Fibroblast of gingiva (primary cell): ENCODE measurements at places on chromosomes 16 and 17.

DNA sequence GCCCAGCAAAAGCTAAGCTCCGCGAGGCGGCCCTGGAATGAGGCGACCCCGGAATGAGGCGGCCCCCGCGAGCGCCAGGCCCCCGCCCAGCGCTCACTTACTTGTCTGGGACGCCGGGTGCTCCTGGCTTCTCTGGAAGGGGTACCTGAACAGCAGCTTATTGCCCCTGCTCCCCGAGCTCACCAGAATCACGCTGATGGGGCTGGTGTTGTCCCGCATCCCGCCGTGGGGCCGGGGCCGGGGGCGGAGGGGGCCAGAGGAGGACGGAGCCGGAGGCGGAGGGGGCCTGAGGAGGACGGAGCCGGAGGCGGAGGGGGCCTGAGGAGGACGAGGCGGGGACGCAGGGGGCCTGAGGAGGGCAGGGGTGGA, 440 bp downstream of the NPRL3 start:
- DNase-seq, result no peak

DNA sequence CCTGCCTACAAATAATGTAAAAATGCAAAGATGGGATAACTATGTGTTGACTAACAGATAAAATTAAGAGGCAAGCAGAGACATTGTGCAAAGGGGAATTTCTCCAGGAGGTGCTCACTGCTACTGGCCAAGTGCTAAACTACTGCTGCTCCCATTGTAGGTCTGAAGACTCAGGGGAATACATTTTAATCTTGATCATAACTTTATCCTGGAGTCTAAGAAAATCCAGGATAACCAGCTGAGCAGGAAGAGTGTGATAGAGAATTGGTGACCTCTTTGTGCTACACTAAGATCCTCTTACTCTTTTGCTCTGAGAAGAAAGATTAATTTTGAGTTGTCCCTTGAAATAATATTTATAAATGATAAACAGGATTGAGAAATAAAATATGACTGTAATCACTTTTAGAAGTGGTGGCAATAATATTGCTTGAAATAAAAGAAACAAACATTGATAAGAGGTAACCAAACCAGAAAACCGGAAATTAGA, 5.9 kb downstream of the RNF43 start:
- no peak for DNase-seq

DNA sequence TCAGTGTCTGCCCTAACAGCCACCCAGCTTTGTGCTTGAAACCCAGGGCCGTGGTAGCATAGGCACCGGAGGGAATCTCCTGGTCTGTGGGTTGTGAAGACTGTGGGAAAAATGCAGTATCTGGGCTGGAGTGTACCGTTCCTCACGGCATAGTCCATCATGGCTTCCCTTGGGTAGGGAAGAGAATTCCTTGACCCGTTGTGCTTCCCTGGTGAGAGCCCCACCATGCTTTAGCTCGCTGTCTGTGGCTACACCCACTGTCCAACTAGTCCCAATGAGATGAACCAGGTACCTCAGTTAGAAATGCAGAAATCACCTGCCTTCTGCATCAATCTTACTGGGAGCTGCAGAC, 67.3 kb downstream of the ATF7IP2 start:
- no peak for DNase-seq

- DNase-seq, result no peak
Observed at GRCh38 chr17:45013021-45013997, 38.1 kb downstream of the DCAKD start.

DNA sequence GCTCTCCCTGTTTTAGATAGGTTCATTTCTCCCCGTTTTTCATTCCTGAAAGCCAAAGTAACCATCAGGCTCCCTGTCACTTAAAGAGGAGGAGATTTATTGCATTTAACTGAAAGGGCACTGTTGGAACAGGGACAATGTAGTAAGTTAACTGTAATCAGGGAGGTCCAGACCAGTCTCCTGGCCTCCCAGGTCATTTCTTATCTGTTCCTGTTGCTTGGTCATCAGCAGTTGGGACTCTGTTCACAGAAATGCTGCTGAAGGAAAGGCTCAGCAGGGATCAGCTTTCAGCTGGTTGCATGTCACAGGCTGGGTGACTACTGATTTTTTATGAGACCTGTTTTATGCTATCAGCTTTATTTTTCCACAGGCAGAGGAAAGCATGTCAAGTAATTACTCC, 622.6 kb upstream of the GOT2 start:
- no peak for DNase-seq

- no peak for DNase-seq
Observed at GRCh38 chr16:73016488-73016830, 31.5 kb downstream of the ZFHX3 start.

DNA sequence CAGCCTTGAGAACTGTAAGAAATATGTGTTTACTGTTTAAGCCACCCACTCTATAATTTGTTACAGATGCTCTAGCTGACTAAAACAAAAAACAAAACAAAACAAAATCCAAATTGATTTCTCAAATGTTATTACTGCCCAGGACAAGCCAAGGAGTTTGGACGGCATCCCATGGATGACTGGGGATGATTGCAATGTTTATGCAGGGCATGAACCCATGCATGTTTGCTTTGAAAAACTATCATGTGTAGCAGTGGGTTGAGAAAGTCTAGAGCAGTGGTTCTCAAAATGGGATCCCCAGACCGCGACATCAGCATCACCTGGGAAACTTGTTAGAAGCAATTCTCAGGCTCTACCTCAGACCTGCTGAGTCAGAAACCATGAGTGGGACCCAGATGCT, 223.2 kb upstream of the PSMD7 start:
- peak; percentile 86 for DNase-seq

DNA sequence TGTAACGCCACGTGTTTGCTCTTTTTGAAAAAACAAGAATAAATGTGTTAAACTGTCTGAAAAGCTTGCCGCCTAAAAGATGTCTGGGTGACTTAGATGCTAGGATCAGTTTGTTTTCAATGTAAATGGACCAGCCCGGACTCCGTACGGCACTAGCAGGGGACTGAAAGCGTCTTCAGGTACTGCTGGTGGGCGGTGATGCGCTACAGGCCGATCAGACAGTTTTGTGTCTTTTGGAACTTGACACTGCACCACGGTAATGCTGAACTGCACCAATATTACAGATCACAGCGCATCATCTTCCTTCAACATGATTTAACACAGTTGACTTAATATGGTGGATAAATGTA, 727 bp upstream of the MBTPS1 start:
- DNase-seq, result no peak

DNA sequence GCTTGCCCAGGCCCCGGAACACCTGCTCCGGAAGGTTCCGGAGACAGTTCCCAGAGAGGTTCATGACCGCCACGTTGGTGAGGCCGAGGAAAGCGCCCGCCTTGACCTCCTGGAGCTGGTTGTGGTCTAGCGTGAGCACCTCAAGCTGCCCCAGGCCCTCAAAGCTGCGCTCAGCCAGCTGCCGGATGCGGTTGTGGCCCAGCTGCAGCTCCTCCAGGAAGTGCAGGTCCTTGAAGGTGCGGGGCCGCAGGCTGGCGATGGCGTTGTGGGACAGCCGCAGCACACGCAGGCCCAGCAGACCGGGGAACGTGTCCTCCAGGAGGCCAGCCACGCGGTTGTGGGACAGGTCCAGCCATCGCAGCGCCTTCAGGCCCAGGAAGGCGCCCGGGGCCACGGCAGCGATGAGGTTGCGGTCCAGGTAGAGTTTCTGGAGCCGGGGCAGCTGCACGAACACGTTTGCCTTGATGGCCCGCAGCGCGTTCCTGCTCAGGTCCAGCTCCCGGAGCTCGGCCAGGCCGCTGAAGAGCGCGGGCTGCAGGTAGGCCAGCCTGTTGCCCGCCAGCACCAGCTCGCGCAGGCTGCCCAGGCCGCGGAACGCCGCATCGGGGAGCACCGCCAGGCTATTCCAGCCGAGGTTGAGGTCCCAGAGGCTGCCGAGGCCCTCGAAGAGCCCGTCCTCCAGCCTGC, 2.1 kb downstream of the IGFALS start:
- DNase-seq, result no peak

- DNase-seq, result no peak
Observed at GRCh38 chr17:81556175-81556691, 4.1 kb upstream of the FAAP100 start.

DNA sequence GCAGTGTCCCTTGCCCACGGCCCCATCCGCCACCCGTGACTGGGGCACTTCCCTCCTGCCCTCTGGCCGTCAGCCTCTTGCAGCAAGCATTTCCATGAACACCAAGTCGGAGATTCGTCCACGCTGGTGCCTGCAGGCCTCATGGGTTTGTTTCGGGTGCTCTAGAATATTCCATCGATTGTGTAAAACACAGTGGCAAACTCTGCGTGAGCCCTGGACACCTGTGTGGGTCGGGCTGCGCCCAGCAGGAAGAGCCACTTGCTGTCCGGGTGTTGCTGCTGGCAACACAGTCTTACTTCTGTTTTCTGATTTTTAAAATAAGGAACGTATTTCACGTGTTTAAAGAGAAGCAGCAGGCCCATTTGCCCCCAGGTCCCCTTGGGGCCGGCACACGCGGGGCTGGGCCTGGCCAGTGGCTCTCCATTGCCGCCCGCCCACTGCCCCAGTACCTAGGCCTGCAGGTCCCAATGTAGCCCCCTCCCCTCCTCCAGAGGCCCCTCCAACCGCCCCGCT, 10.0 kb downstream of the CYBC1 start:
- DNase-seq, result no peak

- DNase-seq, result peak; percentile 32
Observed at GRCh38 chr17:74368341-74369081, 1.2 kb downstream of the GPR142 start.

DNA sequence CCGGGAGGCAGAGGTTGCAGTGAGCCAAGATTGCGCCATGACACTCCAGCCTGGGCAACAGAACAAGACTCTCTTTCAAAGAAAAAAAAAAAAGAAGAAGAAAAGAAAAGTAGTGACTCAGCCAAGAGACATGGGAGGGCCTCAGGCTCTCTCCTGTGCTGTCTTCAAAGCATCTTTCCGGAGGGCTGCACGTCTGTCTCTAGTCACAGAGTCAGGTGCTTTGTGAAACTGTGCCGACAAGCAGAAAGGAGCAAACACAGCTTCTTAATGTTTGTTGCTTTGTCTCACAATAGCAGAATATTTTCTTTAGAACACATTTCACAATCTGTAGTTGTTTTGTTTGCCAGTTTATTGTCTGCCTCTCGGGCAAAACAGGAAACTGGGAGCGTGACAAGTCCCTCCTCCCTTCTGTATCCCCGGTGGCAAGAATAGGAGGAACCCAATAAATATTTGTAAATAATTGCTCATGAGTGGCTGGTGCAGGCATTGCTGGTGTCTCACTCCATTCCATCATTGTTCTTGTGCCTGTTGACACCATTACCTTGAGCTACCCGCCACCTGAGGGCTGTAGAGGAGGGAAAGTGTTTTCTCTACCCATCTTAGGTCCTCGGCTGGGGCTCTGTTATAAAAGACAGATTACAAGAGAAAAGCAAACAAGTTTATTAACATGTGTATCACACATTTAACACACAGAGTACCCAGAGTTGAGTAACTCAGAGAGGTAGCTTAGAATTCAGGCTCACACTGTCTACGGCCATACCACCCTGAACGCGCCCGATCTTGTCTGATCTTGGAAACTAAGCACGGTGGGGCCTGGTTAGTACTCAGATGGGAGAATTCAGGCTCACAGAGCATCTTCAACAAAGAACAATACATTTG, 5.5 kb downstream of the GAST start:
- peak; percentile 21 for DNase-seq

GRCh38 chr16:14357328-14357727, 272.7 kb downstream of the PARN start:
- no peak for DNase-seq
